ENCODE measurements at places on chromosomes 12 and 14. TPM values are rescaled to one million over a fixed set of nuclear protein-coding genes. Genes with fewer than 3 reads are reported as not detected.

Gene DEGS2
- 0.20 TPM for total RNA-seq

Gene CD163
- under 0.01 TPM for total RNA-seq

Gene ANGEL1
- total RNA-seq = 4.4 TPM

Gene MYO1H
- total RNA-seq = not detected

Gene EPYC
- total RNA-seq = not detected

Gene MORN3
- total RNA-seq = under 0.01 TPM

Gene PYGL
- total RNA-seq = 62.8 TPM

Gene MFAP5
- total RNA-seq = not detected

DNA sequence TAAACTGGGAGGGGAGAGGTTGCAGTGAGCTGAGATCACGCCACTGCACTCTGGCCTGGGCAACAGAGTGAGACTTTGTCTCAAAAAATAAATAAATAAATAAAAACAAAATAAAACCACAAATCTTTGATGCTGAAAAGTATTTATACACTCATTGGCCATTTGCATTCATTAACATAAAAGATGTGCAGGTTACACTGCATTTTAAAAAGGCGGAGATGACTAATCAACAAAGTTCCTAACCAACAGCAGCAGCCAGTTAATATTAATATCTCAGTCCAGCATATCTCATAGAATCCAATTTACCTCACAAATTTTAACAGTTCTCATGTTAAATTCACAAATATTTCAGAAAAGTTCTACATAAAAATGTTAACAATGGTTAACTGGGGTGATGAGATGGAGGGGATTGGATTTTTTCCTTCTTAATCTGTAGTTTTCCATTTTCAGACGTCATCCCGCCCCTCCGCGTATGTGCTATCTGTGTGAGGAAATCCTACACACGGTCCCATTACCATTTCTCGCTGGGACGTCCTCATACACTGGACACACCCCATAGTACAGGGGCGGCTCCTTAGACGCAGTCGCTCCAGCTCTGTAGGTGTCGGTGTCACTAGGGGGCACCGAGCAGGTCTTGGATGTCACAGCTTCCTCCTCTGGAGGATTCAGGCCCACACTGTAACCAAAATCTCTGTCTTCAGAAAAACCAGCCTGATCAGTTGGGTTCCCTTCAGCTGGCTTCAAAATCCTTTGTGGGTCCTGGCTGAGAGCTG is 7.3 kb downstream of the ANKLE2 start:
- no peak for DNase-seq

DNA sequence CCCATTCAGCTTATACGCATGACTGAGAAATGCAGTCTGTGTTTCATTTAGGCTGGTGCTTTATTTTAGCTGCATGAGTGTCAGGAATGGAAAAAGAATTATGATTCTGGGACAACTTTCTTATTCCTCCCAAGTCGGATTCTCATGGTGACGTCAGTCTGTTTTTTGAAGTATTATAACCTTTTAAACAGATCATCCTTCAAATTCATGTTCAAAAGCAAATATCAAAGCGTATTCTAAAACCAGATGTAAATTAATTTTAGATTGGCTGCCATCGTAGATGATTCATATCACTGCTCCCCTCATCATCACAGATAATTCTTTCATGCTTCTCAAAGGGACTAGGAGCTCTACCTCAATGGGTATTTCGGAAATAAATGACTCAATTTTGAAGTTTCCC is 15.0 kb downstream of the FNTB start:
- no peak for DNase-seq

- DNase-seq = no peak
These were observed 78.3 kb downstream of the PIK3C2G start for GRCh38 chr12:18339633-18340032.

DNA sequence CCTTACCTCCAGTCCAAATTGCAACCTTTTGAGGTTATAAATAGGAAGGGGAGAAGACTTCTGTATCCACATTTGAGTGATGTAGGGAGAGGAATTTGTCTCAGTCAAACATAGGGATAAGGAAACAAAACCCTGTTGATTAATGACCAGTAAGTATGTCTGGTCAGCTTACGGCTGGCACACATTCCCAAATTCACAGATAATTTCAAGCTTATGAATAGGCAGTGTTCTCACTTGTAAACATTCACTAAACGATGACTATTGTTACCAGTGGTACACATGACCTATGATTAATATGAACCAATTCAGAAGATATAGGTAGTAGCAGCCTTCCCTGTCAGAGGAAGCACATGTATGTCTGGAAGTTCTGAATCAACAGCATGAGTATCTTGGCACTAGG is 33.0 kb upstream of the SLC5A8 start:
- no peak for DNase-seq

- no peak for DNase-seq
These were observed 36.4 kb downstream of the PPM1H start for GRCh38 chr12:62898526-62898925.

DNA sequence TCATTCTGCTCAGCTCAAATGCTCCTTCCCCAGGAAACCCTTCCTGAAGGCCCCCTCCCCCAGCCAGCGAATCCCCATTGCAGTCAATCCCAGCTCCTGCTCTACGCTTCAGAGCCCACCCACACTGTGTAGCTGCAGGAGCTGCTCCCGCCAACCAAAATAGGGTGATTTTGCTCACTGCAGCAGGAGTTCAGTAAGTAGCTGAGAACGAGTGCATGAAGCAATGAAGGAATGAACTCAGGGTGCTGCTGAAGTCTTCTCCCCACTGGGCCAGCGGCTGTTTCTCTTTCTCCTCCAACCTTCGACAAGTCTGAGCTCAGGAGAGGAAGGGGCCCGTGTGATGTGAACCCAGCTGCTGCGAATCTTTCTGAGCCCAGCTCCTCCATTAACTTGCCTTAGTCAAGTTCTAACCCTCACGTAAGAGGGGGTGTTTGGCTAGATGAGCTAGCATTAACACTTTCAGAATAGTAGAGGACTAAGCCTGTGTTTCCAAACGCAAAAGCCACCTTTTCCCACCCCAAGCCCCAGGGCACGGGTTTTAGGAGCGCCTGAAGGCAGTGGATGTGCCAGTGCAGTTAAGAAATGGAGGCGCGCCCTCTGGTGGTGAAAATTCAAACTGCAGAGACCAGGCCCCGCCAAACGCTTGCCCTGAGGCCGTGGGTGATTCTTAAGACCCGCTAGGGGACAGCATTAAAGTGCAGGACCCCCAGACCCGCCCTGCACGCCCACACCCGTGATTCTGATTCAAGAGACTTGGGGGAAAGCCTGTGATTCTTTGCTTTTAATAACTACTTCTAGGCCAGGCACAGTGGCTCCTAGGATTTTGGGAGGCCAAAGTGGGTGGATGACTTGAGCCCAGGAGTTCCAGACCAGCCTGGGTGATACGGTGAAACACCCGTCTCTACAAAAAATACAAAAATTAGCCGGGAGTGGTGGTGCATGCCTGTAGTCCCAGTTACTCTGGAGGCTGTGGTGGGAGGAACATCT is 11.9 kb upstream of the SERPINA4 start:
- peak; percentile 55 for DNase-seq

DNA sequence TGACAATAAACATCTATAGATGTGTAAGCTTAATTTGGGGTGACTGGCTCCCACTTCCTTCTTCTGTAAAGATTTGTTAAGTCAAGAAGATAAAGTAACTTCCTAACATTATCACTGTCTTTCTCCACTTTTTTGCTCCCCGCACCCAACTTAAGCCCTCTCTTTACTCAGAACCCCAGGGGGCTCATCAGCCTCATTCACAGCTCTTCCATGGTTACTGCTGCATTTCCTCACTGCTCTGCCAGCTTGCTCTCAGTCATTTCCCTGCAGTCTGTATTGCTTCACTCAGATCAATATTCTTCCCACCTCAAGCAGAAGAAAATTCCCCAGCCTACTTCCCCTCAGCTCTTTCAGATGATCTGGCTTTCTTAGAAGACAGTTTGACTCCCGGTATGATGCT is 102.0 kb downstream of the PIK3C2G start:
- no peak for DNase-seq

DNA sequence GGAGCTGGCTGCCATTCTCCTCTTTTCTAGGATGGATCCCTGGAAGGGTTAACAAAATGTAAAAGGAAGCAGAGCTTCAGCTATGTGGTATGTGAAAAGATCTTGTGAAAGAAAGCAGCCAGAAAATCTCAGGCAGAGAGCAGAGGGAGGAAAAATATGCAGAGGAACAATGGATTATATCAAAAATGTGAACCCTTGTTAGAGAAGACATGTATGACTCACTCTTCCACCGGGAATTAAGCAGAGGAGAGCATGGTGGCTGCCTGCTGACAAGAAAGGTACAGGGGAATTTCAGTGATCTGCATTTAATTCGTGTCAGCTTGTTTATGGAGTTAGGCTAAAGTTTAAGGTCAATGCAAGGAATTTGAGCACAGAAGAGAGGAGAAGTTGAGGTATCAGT is 46.3 kb downstream of the KCNA1 start:
- DNase-seq = no peak

DNA sequence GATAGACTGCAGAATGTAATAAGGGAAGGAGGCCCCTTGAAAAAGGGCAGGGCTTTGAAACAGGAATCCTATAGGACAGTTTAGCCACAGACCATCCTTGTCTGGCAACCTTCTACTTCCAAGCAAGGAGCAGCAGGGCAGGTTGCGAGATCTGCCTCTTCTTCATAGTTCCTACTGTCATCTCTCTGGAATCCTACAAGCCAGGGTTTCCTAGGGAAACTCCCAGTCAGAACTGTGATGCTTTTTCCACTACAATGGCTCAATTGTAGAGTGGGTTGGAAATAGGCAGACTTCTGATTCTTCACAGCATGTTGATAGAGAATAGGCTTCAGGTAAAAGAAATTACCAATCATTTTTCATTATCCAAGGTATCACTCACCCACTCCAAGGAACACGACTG is 186.3 kb downstream of the DACT1 start:
- no peak for DNase-seq

DNA sequence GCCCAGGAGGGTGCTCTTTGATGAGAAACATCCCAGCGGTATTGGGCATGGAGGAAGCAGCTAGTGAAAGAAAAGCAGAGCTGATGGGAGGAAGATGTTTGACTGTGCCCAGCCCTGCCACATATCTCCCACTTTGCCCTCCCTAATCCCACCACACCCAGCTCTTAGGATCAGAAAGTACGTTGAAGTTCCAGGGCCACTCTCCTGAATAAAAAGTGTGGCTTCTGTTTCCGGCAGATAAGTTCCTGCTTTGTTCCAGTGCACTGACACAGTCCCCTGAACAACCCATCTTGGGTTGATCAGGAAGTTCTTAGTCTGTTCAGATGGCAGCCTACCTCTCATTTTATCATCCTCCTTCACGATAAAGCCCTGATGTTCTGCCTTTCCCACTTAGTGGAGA is 16.5 kb downstream of the TPCN1 start:
- DNase-seq = peak; percentile 46

- no peak for DNase-seq
These were observed 33.9 kb downstream of the SERPINA3 start for GRCh38 chr14:94646066-94646465.

- DNase-seq = peak; percentile 91
These were observed 31.3 kb downstream of the CORO1C start for GRCh38 chr12:108699955-108700563.

DNA sequence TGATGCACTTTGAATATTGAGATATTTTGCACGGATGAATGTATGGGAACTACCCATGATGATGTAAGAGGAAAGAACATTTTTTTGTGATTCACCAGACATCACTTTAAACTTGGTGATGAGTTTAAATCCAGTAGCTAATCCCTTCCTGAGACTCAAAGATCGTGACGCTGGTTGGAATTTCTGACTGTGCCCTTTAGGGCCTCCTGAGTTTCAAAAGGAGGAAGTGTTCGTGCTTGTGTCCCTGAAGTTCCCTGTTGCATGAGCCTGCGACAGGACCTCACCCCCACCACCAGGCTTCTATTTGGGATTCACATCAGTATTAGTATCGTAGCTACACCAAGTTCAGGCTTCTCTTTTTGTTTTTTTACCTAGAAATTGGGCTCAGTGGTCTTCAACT is 18.6 kb upstream of the RIN3 start:
- peak; percentile 57 for DNase-seq
